Stromal cell of bone marrow (primary cell): ENCODE measurements at places on chromosomes 2 and 18.

- DNase-seq, result no peak
Observed at GRCh38 chr2:105406221-105406620, 7.4 kb upstream of the FHL2 start.

- no peak for DNase-seq
Observed at GRCh38 chr18:53382870-53383269, 841.6 kb downstream of the MBD2 start.

GRCh38 chr18:5972298-5972697 is 77.0 kb upstream of the TMEM200C start:
- no peak for DNase-seq

DNA sequence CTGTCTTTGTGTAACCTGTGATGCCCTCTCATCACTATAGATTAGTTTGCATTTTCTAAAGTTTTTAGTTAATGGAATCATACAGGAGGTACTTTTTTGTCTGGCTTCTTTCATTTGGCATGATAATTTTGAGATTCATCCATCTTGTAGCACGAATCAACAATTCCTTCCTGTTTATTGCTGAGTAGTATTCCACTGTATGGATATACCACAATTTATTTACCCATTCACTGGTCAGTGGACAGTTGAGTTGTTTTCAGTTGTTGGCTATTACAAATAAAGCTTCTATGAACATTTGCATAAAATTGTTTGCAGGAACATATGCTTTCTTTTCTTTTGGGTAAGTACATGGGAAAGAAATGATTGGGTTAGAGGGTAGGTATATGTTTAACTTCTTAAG is 40.1 kb upstream of the ZNF396 start:
- no peak for DNase-seq

GRCh38 chr2:145049475-145049874 is 529.6 kb upstream of the ZEB2 start:
- no peak for DNase-seq

GRCh38 chr2:176175709-176176607 is 12.5 kb upstream of the HOXD1 start:
- DNase-seq, result no peak

DNA sequence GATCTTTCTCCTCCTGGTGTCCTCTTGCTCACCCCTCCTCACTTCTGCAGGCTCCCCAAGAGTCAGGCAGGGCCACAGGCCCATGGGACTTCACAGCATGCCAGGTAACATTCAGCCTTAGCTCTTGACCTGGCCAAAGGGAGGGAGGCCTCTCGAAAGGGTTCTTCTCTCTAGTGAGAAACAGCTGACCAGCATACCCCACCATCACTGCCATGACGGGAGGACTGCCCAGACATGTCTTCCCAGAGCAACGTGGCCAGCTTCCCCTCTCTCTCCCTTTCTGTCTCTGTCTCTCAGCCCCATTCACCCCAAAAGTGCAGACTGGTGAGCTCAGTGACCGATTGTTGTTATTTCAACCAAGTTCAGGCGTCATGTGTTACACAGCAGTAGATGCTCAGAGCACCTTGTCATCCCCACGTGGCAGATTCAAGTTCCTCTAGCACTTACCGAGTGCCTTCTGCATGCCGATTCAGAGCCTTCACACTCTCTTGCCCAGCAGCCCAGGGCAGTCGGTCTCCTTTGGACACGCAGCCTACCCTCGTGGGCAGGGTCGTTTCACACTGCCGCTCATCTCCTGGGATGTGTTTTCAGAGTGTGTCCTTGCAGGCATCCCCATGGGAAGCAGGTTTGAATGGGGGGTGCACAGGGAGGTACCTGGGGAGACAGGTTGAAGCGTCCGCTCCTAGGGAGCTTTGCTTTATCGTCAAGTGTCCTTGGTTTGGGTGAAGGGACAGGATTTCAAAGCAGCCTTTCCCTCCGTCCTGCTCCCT is 259.9 kb downstream of the NDUFA10 start:
- DNase-seq, result no peak

DNA sequence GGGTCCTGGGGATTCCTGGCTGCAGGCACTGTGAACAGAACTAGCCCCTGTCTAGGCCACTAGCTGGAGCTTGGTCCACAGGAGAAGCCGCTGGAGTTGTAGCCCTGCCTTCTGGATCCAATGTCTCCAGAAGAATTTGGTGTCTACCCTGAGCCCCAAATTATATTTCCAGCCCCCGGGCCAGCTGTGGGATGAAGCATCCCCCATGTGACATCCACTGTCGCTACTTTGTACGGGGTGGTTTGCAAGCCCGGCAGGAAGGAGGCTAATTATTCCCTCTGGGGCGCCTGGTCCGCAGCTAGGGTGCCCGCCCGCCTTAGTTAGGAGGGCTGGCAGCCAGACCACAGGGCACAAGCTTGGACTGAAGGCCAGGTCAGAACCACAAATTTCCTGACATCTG is 106.5 kb downstream of the SMAD7 start:
- DNase-seq, result no peak

DNA sequence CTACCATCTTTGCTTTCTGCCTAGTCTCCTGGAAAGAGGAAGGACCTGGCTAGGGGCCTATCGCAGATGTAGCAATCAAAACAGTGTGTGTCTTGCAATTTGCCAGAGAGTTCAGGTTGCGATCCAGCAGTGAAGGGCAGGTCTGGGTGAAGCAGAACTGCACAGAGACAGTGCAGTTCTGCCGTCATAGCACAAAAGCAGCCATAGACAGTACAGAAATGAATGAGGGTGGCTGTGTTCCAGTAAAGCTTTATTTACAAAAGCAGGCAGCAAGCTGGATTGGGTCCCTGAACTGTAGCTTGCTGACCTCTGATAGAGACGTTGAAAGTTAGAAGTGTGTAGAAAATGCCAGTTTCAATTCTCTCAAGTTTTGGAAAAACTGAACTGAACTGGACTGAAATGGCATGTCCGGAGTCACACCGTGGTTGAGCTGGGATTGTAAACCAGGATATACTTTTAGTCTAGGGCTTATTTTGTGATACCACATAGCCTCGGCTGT is 186.8 kb downstream of the LTBP1 start:
- DNase-seq, result no peak

DNA sequence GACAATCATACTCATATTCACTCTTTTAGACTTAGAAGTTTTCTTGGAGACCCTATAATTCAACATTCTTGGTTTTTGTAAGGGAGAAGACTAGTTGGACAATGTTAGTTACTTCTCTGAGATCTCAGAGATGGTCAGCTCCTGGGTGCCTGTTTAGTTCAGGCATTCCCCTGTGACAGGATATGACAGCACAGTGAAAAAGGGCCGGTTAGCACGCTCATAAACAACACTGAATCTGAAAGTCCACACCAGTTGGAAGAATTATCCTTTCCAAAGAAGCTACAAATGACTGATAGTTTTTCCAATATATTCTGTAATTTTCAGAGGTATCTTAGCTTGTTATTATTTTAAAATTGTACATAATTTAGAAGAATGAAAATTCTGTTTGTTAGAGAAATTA is 75.7 kb downstream of the ADAM23 start:
- no peak for DNase-seq

DNA sequence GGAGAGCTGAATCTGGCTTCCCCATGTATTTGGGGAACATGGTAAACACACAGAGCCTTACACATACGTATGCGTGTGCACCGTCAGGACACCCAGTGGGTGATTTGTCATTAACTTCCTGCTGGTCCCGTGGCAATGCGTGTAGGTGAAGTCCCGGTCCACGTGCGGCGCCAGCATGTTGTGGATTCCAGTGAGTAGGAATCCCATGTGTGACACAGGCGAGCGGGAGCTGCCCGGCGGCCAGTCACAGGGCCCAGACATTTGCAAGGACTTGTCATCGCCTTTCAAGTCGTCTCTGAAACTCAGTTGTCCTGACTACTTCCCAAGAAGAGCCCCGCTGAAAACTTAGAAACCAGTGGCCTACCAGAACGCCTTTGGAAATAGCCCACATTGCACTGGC is 102.0 kb downstream of the RNF144A start:
- no peak for DNase-seq

DNA sequence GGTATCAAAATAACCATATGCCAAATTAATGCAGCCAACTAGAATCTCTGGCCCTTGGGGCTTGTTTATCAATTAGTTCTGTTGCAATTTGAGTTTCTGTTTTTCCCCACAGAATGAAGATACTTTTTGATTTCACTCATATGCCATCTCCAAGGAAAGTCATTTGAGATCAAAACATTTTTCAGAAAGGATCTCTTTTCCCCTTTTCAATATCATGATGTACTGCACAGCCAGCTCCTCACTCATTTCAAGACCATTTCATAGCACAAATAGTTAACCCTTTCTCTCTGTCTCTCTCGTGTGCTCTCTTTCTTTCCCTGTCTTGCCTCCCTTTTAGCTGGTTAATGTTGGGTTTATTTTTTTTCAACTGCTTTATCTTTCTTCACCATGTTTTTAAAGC is 387.3 kb downstream of the STK39 start:
- no peak for DNase-seq

DNA sequence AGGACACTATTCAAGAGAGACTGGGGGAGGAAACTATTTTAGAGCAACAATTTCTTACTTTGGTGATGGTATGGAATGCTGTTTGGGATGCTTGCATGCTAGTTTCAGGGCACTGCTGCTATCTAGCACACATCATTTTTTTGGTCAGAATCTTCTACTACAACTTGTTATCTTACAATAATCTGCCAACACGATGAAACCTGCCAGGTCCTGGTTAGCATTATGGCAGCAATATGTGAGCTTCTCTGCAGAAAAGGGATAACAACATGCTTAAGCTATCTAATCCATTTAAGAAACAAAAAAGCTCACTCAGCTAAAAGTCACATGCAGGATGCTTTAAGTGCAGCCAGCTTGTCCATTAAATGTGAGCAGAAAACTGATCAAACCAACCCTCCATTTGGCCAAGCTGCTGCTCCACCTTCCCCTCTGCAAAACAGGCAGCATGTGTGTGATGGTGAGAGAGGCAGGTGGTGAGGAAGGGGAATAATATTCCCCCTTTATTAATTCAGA is 30.1 kb downstream of the GAREM2 start:
- DNase-seq, result no peak
